ENCODE measurements at places on chromosomes 5 and 9. TPM values are rescaled to one million over a fixed set of nuclear protein-coding genes. Genes with fewer than 3 reads are reported as not detected.

KIF4B gene
- 0.06 TPM for total RNA-seq

S100Z gene
- not detected for total RNA-seq

OTULINL gene
- 0.58 TPM for total RNA-seq

MYOT gene
- not detected for total RNA-seq

SLC6A18 gene
- not detected for total RNA-seq

DNA sequence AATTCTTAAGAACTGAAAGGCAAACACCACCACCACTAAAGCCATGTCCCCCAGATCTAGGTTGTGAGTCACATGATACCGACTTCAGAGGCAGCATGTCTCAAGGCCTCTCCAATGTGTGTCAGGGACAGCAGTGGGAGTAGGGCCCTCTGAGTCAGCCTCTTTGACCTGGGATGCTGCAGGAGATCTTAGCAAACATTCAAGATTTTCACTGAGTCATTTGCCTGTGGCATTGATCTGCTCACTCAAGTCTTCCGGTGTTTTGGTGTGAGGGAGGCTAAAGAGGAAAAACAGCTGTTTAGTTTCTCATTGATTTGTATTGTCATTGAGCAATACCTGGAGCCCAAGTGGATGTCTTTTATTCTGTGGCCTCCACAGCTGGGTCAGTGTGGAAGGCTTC, 36.1 kb downstream of the TMC1 start:
- DNase-seq, result peak; percentile 96

DNA sequence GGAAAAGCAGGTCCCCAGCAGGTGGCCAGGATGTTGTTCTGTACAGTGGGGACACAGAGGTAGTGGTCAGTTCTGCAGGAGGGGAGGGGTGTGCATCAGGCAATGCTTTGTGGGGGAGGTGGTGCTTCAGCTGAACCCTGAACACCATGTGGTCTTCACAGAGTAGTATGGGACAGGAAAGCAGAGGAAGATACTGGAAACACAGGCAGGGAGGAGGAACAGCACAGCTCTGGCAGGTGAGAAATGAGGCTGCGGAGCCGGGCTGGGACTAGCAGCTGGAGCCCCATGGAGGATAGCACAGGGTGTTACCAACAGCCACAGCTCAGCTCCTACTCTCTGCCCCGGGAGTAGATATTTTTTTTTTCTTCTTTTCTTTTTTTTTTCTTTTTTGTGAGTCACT, 161.5 kb downstream of the ENTREP1 start:
- no peak for DNase-seq

GRCh38 chr9:78127279-78128225, 95.9 kb upstream of the GNAQ start:
- no peak for DNase-seq

- DNase-seq, result no peak
Observed at GRCh38 chr5:37396352-37396751, 17.2 kb downstream of the WDR70 start.

- no peak for DNase-seq
Observed at GRCh38 chr5:37552770-37553719, 173.9 kb downstream of the WDR70 start.

GRCh38 chr5:52504584-52505240, 283.0 kb upstream of the ITGA1 start:
- DNase-seq, result no peak

DNA sequence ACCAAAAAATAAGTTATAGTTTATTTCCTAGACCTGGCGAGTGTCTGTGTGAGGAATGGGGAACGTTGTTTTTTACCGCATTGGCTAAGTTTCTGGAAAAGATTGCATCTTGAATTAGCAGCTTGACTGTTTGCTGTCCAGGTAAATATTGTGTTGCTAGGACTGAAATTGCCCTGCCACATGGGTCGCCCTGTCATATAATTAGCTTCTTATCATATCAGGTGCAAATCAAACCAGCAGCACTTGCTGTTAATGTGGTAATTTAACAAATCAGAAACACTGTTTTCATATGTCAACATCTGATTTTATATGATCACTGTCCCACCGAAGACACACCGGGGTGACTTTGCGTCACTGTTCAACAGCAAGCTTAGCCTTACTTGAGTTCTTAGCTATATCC, 63.7 kb upstream of the ZNF622 start:
- DNase-seq, result no peak

DNA sequence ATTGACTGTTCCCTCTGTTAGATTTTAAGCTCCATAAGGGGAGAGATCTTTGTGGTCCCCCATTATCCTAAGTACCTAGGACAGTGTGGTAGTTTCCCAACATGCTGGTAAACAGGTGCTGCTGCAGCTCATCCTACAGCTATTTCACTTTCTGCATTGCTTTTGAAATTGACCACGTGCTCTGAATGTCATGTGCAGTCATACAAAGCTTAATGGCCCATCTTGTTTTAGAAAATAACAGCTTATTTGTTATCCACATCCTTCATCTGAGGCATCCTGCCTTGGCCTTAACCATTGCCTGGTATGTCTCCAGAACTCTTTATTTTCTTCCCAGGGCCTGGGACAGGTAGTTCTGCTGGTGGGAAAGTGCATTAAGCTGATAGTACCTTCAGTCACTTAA, 14.7 kb downstream of the PIK3R1 start:
- no peak for DNase-seq
